ENCODE measurements at places on chromosomes 12 and 14.

DNA sequence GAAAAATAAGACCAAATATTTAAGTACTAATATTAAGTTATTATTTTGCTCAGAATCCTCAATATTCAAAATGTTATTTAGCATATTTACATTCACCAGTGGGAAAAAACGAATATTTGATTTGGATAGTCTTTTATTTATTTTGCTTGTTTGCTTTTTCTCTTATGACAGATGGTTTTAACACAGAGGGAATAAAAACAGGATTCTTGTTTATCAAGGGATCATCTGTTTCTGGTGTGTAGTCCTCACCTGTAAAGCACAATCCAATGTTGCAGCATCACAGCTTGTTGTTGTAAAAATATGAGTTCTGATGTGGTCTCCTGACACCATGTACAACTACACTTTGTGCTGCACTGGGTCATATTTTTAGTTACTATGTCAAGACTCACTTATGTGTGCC lies 103.9 kb downstream of the AVPR1A start:
- DNase-seq = no peak

DNA sequence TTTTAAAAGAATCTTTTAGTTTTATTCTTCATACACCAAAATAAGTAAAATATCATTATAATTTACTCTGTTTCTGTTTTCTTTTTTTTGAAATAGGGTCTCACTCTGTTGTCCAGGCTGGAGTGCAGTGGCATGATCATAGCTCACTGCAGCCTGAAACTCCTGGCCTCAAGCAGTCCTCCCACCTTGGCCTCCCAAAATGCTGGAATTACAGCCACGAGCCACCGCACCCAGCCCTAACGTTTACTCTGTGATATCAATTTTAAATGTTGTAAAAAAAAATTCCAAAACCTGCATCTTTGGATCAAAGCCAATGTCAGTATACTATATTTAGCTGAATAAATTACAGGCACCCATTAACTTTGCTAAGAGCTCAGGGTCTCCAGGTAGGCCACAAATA lies 437.1 kb upstream of the USP15 start:
- no peak for DNase-seq

- DNase-seq = no peak
Measured at GRCh38 chr12:121295746-121296617, 527 bp downstream of the CAMKK2 start.

GRCh38 chr12:21690704-21691368 lies 33.2 kb upstream of the LDHB start:
- no peak for DNase-seq

DNA sequence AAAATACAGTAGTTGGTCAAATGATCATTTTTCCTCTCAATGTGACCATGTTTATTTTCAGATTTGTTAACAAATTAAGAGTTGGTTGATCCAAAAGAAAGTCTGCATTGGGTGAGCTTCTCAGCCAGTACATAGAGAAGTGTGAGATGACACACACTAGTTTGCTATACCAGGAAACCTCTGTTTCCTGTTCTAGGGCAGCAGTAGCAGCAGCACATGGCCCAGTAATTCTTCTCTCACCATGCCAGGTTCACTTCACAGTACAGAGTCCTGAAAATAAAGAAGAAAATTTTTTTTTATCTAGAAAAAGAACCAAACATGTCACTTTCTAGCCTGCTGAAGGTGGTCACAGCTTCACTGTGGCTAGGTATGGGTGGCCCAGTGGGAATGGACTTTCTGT lies 250.2 kb upstream of the OR4E1 start:
- DNase-seq = no peak

- DNase-seq = no peak
Measured at GRCh38 chr14:68386950-68387779, 405.7 kb downstream of the ZFP36L1 start.

DNA sequence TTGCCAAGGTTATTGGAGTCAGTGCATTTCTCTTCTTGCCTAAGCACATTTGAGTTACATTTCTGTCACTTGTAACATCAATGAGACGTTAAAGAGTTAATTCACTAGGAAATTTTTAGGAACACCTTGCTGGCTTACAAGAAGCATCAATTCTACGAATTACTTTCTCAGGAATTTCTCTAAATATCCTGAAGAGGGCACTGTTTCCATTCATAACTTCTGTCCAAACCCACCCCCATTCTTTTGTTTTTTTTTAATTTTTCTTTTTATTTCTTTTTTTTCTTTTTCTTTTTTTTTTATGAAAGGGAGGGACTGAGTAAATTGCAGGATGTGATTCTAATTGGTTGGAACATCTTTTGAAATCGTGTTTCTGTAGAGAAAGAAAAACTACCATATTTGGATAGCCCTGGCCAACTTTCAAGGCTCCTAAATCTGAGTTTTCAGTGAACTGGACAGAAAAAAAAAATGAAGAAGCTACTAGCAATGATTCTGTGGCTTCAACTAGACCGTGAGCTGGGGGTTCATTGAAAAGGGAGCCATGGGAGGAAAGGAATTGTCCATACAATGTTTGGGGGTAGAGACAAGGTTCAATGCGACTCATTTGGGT lies 285.3 kb downstream of the DAD1 start:
- no peak for DNase-seq

All from NCI-H345 (cell line).